ENCODE measurements at places on chromosomes 1 and 21.

DNA sequence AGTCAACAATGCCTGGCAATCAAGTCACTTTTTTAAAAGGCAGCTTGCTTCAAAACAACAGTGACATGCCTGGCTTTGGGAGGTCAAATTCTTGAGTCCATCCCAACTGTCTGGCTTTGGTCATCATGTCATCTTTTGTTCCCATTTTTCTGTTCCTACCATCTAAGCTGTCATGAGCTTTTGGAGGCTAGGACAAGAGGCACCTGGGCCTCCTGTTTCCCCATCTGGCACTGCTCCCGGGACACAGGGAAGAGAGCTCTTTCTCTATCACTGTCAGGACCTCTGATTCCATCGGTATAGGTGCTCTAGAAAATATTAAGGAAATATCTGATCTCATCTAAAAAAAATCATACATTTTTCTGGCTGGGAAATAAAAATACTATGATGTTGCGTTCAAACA lies 156.3 kb downstream of the CLIC6 start:
- DNase-seq: no peak

DNA sequence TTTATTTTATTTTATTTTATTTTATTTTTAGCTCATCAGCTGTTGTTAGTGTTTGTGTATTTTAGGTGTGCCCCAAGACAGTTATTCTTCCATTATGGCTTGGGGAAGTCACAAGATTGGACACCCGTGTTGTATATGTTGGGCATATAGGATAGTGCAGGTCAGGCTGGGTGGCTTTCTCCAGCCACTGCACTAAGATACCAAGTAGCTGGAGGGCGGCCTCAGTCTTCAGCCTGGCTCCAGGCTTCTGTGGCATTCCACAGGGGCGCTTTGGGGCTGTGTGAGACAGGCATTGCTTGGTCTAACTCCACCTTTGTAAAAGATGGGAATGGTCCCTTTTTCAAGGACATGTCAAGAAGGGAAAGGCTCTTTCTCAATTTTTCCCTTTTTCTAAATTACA lies 16.5 kb downstream of the RRP1B start:
- DNase-seq: no peak

DNA sequence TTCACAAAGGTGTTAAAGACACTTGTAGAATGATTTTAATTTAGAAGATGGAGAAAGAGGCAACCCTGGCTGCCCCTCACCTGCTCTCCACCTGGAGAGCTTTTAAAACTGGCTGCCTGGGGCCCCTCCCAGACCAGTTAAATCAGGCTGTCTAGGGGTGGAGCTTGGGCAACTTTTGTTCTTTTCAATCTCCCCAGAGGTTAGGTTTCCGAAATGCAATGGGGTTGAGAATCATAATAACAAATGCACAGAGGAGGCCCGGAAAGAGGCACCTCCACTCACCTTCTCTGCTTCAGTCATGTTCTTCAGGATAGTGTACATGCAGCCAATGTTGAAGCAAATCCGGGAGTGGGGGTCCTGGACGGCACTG lies 400 bp downstream of the NCF2 start:
- DNase-seq: no peak

- no peak for DNase-seq
These were observed 1280.2 kb downstream of the NCAM2 start for GRCh38 chr21:22278366-22278765.

GRCh38 chr1:1420654-1421141 lies 378 bp downstream of the ANKRD65 start:
- DNase-seq: no peak

DNA sequence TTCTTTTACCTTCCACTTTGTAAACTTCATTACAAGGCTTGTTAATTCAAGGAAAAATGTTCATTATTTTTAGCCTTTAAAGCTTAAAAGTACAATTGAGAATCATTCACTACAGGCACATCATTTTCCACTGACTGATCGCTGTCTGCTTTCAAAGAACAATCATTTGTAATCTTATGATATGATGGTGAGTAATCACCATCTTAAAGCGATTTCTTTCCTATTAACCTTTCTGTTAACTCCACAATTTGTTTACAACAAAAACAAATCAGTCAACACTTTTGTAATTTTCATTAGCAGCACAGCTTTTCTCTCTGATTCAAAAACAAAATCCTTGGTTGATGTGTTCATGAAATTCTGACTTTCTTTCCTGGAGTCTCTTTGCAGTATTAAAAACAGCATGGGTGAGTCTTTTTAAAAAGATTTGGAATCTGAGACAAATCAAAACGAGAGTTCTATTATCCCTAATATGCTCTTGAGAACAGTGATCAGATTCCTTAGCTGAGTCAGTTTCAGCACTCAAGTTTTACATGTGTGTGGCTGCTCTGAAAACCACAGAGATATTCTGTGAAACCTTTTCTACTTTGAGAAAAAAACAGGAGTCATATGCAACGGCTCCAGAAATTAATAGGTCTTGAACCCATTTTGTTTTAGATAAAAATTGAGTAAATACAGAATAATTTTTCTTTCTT lies 145.8 kb upstream of the TMPRSS15 start:
- no peak for DNase-seq

DNA sequence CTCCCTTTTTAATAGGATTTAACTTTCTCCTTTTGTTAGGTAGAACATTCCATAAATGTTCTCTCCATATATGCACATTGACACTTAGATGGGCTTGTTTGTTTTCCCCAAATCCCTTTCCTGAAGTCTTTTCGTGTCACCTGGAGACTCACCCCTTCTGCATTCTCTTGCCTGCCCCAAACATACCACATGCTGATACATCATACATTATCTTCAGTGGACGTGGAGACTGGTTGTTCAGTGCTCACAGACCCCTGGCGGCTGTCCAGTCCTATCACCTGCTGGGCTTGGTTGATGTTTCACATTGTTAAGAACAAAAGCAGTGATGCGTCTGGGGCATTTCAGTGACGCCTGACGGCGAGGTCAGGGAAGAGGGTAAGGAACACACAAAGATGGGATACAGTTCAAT lies 22.2 kb downstream of the FMOD start:
- DNase-seq: no peak

DNA sequence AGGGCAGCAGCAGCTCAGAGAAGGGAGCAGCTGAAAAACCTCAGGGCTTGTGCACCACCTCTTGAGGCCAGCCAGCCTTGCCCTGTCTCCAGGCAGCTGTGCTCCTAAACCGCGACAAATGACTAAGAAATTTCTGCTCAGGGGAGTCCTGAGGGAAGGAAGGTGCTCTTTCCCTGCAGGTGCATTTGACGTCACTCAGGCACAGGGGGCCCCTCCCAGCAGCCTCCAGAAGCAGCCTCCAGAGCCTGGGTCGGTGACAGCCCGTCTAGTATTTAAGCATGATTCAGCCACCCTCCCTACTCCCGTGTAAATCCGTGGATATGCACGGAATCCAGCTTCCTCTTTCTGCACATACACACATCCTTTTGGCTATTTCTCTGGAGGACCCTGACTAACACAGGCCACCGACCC lies 560.5 kb downstream of the KIF26B start:
- DNase-seq: no peak

DNA sequence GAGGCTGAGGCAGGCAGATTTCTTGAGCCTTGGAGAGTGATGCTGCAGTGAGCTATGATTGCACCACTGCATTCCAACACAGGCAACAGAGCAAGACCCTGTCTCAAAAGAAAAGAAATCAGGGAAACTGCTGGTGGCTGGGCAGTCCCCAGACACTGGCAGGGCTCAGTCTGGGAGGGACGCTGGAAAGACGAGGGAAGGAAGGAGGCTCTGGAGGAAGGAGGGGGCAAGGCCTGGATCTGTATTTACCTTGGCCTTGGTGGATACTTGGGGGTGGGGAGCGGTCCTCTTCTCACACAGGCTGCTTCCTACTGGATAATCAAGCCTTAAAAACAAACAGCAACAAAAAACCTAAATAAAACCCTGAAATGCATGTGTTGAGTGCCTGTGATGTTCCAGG lies 24.4 kb downstream of the KCNQ4 start:
- DNase-seq: no peak

GRCh38 chr1:3904843-3905185 lies 4.7 kb upstream of the C1orf174 start:
- no peak for DNase-seq

- no peak for DNase-seq
These were observed 6.6 kb downstream of the SORT1 start for GRCh38 chr1:109391157-109391556.

GRCh38 chr1:227941509-227942020 lies 6.2 kb downstream of the WNT9A start:
- DNase-seq: no peak

DNA sequence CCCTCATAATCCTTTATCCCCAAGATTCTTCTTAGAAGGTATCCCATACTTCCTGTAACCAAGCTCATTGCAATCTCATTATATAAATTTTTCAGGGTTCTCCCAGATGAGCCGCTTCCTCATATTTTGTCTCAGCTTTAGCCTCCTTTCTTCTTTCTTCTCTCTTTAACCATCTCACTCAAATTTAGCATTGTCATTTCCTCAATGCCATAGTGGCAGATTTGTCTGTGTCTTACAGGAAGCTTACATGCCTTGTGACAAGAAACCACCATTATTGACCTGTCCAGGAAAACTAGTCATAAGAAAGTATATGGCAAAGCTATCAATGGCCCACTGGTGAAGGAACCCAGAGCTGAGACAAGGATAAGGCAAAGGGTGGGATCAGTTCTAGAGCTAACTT lies 6.0 kb upstream of the FCRL2 start:
- no peak for DNase-seq

- peak; percentile 51 for DNase-seq
These were observed 18.3 kb upstream of the SERINC2 start for GRCh38 chr1:31394584-31395193.

GRCh38 chr1:47675047-47675675 lies 237.3 kb downstream of the FOXD2 start:
- DNase-seq: no peak

DNA sequence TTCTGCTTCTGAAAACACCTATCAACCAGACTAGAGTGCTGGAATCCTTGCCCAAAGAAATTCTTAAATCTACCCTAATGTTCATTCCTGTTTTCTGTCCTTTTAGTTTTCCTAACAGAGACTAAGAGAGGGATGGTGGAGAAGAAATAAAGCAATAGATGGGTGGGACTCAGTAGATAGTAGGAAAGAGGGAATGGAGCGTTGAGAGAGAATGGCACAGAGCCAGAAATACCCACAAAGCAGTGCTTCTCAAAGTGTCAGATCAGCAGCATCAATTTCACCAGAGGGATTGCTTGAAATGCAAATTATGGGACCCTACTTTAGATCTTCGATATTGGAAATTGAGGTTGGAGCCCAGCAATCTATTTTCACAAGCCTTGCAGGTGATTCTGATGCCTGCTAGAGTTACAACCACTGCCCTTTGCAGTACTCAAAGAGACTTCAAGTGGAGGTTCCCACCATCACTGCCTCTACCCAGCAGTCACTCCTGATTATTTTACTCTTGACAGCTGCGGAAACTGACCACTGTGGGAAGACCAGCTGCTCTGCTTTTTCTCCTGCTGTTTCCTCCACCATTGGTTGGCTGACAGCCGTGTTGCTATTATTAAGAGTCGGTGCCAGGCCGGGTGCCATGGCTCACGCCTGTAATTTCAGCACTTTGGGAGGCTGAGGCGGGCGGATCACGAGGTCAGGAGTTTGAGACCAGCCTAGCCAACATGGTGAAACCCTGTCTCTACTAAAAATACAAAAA lies 11.4 kb upstream of the PRPF3 start:
- no peak for DNase-seq

- DNase-seq: no peak
These were observed 116.5 kb upstream of the SLC45A1 start for GRCh38 chr1:8201331-8201861.

GRCh38 chr1:111649648-111650047 lies 30.1 kb downstream of the RAP1A start:
- no peak for DNase-seq
